Stimulated activated CD4-positive, alpha-beta T cell treated with anti-CD3 and anti-CD28 coated beads, Interleukin-15, amount 100 ng/mL, for 48 hours (primary cell): ENCODE measurements at places on chromosomes 1 and 21.

DNA sequence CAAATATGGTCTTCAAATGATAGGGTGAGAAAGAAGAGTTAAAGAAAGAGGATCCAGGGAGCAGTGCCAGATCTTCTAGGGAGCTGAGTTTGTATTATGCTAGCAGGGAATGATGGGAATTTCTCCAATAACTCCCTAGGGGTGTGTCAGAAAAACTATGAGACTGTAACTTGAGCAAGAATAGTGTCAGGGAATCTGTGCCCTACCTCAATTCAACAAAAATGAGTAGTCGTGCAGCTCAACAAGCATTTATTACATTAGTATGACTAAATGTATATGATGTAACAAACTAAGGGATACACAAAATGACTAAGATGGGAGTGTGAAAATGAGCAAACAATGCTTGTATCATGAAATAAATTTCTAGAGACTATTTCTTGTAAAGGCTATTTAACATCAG lies 24.2 kb downstream of the SPAG17 start:
- no peak for DNase-seq

DNA sequence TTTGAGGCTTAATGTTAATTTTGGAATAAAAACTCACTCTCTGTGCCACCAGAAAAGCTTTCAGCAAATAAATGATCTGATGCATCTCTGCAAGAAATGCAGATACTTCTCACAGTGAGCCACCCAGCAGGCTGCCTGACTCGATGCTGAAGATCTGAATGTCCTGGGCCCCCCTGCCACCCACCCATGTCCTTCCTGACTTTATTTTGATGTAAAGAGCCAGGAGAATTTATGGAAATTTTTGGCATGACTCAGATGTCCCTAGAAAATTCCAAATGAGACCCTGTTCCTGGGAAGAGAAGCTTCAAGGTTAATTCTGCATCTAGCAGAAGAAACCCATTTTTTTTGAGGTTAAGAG lies 62.8 kb upstream of the COA6 start:
- DNase-seq, result no peak

GRCh38 chr1:101697072-101697471 lies 299.7 kb downstream of the OLFM3 start:
- no peak for DNase-seq

GRCh38 chr1:91550961-91551360 lies 50.3 kb downstream of the CDC7 start:
- DNase-seq, result no peak

DNA sequence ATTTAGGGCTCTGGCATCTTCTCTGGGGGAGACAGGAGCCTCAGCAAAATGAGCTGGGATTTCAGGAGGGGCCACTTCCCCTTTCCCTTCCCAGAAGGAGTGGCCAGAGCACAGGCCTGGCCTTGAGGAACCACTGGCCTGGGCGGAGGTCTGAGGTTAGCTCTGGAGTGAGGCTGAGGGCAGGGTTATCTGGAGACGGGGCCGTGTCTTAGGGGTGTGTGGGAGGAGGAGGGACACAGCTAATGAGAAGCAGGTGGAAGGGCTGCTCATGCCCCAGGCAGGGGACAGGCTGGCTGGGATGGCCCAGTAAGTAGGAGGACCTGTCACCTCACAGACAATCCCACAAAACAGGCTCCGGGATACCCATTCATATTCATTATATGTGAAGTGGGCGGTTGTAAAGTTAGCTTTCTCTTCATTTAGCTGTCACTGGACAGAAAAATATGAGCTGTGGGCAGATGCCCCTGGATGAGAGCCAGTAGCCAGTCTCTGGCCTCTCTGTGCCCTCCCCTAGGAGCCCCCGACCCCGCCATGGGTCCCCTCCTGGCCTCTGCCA lies 12.4 kb downstream of the ALX3 start:
- DNase-seq, result no peak
